ENCODE measurements at places on chromosomes 2 and 18. TPM values are rescaled to one million over a fixed set of nuclear protein-coding genes. Genes with fewer than 3 reads are reported as not detected.

GRCh38 chr2:172092716-172093415, 7.6 kb downstream of the DLX1 start:
- no peak for DNase-seq

RBM44 gene
- total RNA-seq, result 1.0 TPM

DHRS9 gene
- 3.3 TPM for total RNA-seq

- no peak for DNase-seq
Measured at GRCh38 chr2:179545024-179545423, 280.4 kb upstream of the SESTD1 start.

SCN1A gene
- not detected for total RNA-seq

- DNase-seq, result no peak
Measured at GRCh38 chr18:64519201-64519600, 370.3 kb upstream of the LINC00305 start.

DNA sequence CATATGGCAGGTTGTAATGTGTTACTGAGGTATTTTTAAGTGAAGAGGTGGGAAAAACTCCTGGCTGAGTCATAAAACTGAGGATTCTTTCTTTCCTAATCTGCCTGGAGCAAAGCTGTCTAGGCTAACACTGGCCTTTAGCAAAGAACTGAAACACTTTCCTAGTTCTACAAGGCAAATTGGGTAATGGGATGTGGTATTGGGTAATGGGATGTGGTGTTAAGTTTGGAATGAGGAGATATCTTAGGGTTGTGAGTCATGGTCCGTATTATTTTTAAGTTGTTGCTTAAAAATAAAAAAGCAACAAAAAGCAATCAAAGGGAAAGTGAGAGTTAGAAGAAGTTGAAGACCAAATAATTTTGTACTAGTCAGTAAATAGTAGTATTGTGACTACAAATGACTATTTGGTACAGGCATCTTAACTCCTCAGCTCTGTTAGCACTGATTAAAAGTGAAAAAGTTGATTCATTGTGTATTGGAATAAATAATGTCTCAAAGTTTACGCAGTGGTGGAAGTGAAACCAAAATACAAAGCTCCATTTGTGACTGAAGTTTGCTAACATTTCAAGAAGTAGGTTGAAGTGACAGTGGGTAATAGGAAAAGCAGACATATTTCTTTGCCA, 216.8 kb downstream of the CAMKMT start:
- no peak for DNase-seq

TSPYL6 gene
- not detected for total RNA-seq
